Type B pancreatic cell (in vitro differentiated cells): ENCODE measurements at places on chromosomes 13 and 19.

GRCh38 chr13:44906713-44907112 lies 82.6 kb downstream of the NUFIP1 start:
- peak overlapping the region; percentile 19 for H3K4me3 ChIP-seq
- no peak for DNase-seq
- no peaks in the 10 kb centered on the region for H3K27me3 ChIP-seq

GRCh38 chr13:31476753-31477152 lies 262.6 kb upstream of the RXFP2 start:
- DNase-seq = no peak
- H3K4me1 ChIP-seq = peaks cover 5% of the 10 kb centered on the region
- no peaks in the 10 kb centered on the region for H3K36me3 ChIP-seq
- H3K4me3 ChIP-seq = no peak overlapping the region
- no peaks in the 10 kb centered on the region for H3K27me3 ChIP-seq

GRCh38 chr13:51105046-51105445 lies 6.0 kb downstream of the C13orf42 start:
- no peak overlapping the region for H3K27ac ChIP-seq
- H3K27me3 ChIP-seq = no peaks in the 10 kb centered on the region
- no peak overlapping the region for H3K4me3 ChIP-seq
- DNase-seq = no peak

- no peak for DNase-seq
- peak overlapping the region; percentile 27 for H3K27ac ChIP-seq
- no peak overlapping the region for H3K4me3 ChIP-seq
- no peaks in the 10 kb centered on the region for H3K36me3 ChIP-seq
- peaks cover 27% of the 10 kb centered on the region for H3K27me3 ChIP-seq
Observed at GRCh38 chr19:30160426-30160825, 211.8 kb upstream of the ZNF536 start.

GRCh38 chr13:57352114-57352513 lies 185.1 kb downstream of the PRR20E start:
- no peak overlapping the region for H3K4me3 ChIP-seq
- no peaks in the 10 kb centered on the region for H3K27me3 ChIP-seq
- H3K27ac ChIP-seq = no peak overlapping the region
- no peak for DNase-seq
- H3K4me1 ChIP-seq = no peaks in the 10 kb centered on the region

DNA sequence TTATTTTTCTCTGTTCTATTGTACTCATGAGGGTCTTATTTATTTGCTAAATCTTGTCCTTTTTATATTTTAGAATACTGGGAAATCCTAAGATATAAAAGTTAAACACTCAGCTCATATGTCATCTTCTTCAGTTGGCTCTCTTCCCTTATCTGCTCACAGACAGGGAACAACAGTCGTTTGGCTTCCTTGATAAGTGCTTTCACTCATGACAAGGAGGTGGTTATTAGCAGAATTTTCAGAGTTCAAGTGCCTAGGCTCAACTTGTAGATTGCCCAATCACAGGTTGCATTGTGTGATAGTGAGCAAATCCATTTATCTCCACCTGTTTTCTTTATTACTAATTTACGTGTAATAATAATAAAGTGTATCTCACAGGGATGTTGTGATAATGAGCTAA lies 620.3 kb upstream of the PCDH20 start:
- H3K27me3 ChIP-seq = no peaks in the 10 kb centered on the region
- H3K36me3 ChIP-seq = no peaks in the 10 kb centered on the region
- no peak overlapping the region for H3K27ac ChIP-seq
- no peak for DNase-seq
- peaks cover 11% of the 10 kb centered on the region for H3K4me1 ChIP-seq
- no peak overlapping the region for H3K4me3 ChIP-seq

DNA sequence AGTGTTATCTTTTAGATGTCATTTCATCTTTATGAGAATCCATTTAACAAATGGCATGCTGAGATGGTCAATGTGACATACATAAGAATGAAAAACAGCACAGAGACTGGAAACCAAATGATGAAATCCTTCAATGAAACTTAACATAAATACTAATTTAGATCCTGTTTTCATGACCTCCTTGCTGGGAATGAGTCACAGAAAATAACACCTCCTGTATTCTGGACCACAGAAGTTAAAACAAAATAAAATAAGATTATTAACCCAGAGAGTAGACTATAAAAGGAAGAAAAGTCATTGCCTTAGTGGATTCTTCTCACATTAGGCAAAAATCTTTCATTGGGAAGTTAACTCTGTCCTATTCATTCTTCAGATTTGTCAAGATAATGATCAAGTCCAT lies 1.6 kb downstream of the DIAPH3 start:
- H3K27ac ChIP-seq = no peak overlapping the region
- H3K27me3 ChIP-seq = no peaks in the 10 kb centered on the region
- peaks cover 19% of the 10 kb centered on the region for H3K36me3 ChIP-seq
- DNase-seq = no peak

DNA sequence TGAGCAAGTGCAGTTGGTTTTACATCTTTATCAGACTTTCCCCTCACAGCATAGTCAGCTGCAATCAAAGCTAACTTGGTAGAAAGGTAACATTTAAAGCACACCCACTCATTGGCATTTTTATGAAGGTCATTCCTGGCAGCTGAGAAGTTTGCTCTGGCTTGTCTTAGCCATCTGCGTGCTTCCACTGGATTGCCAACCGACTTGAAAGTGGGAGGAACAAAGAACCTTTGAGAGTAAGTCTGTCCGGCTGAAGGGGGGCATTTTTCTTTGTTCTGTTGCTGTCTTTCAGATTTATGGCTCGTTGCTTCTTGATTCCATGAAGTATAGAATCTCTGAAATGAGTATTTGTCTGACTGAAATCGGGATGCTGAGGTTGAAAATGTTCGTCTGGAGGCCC lies 103.1 kb downstream of the SACS start:
- no peak overlapping the region for H3K27ac ChIP-seq
- H3K36me3 ChIP-seq = peaks cover 59% of the 10 kb centered on the region
- no peaks in the 10 kb centered on the region for H3K27me3 ChIP-seq
- H3K4me3 ChIP-seq = no peak overlapping the region
- DNase-seq = no peak

- peaks cover 25% of the 10 kb centered on the region for H3K4me1 ChIP-seq
- no peak for DNase-seq
- no peak overlapping the region for H3K4me3 ChIP-seq
- peak overlapping the region; percentile 30 for H3K27ac ChIP-seq
Observed at GRCh38 chr13:32035716-32036115, 4.1 kb downstream of the FRY start.
